ENCODE measurements at places on chromosomes 11 and 22.

DNA sequence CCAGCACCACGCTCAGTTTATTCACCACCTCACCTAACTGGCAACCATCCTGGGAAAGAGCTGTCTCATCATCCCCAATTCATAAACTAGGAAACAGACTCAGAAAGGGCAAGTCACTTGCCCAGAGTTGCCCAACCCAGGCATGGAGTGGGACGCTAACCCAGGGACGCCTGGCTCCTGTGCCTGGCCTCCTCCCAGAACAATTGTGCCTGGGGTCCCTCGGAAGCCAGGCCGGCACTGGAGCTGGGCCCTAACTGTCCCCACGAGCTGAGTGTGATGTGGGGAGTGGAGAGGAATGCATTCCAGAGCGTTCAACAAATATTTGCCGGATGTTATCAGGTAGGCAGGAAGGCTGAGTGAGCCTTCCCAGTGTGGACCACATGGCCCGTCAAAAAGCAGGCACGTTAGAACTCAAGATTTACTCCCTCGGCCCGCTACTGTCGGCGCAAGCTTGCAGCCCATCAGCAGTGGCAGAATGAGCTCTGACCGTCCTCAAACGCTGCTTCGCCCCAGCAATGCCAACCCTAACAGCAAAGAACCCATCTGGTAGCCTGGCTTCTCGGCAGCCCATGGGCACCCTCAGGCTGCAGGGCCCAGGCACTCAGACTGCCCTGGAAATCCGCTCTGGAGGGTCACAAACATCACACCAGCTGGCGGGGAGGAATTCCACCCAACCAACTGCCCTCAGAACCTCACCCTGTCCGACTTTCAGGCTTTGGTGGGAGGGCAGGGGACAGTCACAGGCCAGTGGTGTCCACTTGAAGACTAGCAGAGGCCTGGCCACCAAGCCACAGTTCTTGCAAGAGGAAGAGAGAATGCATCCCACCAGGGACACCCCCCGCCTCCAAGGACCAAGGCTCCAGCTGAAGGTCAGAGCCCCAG lies 35.6 kb downstream of the MYH9 start:
- no peak for DNase-seq

GRCh38 chr22:34914846-34915245 lies 151.1 kb upstream of the ISX start:
- DNase-seq: no peak

DNA sequence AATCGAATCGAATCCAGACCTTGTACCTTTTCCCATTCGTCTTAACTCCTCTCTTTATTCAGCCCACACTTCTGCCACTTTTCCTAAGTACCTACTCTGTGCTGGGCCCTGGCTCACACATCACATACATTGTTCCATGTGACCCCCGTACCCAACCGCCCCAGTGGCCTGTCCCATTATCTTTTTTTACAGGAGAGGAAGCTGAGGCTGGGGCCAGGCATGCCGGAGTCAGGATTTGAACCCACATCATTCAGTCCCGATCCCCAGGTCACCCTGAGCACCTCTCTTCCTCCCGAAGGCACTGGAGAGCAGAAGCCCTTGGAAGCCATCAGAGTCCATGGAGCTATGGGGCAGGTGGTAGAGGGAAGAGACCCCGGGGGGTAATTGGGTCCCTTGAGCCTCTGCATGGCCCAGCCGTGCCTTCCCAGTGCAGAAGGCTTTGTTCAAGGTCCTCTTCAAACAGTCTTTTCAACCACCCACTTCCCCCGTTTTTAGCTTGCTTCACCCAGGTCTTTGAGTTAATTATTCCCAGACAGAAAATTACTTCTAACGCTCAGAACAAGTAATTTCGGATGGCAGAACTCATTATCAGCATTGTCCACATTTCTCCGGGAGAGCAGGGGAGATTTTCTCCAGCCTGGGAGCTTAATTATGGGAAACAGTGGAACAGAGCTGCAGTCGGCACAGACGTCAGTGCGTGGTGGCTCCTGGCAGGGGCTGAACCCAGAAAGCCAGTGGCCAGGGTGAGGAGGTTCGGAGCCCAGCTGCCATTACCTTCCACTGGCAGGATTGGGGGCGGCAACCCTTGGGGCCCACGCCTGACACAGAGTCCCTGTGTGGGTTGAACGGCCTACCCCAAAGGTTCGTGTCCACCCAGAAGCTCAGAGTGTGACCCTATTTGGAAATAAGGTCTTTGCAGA lies 82.4 kb upstream of the RTL6 start:
- DNase-seq: no peak

- no peak for DNase-seq
Measured at GRCh38 chr11:44389963-44390605, 80.1 kb upstream of the ALX4 start.

GRCh38 chr11:81241672-81242275 lies 1491.9 kb downstream of the FAM181B start:
- DNase-seq: no peak

- DNase-seq: peak; percentile 53
Measured at GRCh38 chr11:92827132-92827531, 142.3 kb upstream of the MTNR1B start.

DNA sequence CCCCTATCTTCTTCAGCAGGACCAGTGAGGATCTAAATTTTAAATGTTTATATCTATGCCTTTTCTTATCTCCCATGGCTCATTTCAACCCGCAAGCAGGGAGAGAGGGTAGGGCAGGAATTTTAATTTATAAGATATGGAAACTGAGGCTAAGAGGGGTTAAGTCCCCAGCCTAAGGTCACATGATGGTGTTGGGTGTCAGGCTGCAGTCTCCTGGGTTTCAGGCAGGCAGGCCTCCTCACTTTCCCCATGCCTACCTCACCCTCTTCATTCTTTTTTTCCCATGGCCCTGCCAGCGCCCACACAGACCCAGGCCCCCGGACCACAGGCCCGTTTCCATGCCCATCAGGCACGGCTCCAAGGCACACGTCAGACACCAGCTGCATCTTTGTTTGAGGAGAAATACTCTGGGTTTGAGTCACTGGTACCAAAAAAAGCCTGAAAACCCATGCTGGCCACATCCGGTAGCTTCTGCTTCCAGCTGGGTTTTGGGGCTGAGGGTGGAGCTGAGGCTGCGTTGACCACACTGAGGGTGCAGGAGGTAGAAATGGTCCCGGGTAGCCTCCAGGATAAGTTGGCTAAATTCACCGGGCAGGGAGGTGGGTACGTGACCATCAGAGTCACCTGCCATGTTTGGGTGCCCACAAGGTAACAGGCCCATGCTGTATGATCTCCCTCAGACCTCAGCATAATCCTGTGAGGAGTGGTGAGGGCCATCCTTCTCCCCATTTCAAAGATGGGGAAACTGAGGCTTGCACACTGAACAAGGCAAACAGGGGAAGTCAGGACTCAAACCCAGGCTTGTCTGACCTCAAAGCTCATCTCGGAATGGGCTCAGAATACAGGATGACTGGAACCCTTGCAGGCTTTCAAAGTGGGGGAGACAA lies 7.5 kb downstream of the CRYBB1 start:
- DNase-seq: no peak

GRCh38 chr22:39148727-39149535 lies 3.5 kb downstream of the CBX7 start:
- no peak for DNase-seq

DNA sequence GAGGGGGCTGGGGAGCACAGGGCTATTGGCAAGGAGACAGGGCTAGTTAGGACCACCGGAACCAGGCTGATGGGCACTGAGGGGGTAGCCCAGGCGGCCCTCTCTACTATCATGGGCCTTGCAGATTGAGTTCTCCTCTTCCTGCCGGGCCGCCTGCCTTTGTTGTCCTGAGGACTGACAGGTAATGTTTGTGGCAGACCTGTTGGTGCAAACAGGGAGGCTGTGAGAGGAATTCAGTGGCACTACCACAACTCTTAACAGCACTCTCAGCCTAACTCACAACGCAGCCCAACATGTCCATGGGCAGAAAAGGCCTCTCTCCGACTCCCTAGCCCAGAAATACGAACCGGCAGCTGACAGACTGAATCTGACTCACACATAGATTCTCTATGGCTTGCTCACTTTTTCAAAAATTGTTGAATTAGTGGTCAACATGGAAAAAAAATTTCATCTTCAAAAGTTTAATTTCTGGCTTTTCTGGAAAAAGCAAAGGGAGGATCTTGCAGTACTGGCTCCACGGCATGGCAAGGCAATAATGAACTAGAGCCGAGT lies 11.4 kb downstream of the KCNJ5 start:
- DNase-seq: no peak

DNA sequence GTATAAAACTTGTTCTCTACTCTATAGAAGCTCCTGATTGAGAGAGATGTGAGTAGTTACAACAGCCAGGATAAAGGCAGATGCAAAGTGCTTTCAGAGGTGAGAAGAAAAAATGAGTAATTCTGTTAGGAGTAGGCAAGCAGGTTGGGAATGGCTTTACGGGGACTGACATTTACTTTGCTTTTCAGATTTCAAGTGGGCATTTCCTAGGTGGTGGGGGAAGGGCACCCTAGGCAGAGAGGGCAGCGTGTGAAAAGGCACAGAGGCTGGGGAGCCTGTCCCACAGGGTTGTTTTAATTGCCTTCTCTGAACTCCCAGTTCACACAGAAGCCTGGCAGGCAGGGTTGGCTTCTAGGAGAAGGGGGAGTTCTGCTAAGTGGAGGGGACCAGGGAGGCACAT lies 106.5 kb downstream of the NAV2 start:
- peak; percentile 71 for DNase-seq

- no peak for DNase-seq
Measured at GRCh38 chr22:22446517-22446916, 62.0 kb downstream of the ZNF280B start.

- no peak for DNase-seq
Measured at GRCh38 chr11:70105755-70106571, 27.8 kb downstream of the ANO1 start.

- no peak for DNase-seq
Measured at GRCh38 chr22:39220890-39221850, 23.6 kb downstream of the PDGFB start.

DNA sequence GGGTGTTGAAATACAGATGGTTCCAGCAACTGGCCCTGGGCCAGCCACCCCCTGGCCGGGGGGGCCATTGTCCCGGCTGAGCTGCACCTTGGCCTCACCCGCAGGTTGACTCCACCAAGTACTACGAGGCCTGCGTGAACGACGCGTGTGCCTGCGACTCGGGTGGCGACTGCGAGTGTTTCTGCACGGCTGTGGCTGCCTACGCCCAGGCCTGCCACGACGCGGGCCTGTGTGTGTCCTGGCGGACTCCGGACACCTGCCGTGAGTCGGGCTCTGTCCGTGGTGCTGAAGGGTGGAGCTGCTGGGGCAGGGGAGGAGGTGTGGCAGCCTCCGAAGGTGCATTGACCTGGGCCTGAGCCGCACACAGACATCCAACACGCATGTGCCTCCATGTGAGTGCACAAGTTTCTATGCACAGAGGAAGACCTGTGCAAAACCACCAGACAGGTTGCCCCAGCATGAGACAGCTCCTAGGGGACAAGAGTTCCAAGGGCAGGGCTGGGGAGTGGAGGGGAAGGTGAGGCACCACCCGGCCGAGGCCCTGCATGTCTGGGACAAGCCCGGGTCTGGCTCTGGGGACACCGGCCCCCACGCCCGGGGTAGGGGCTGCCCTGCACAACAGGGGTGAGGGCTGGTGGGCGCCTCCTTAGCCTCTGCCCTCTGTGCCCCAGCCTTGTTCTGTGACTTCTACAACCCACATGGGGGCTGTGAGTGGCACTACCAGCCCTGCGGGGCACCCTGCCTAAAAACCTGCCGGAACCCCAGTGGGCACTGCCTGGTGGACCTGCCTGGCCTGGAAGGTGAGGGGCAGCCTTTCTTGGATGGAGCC lies 16.1 kb downstream of the MUC5B start:
- DNase-seq: no peak

- DNase-seq: no peak
Measured at GRCh38 chr11:48111891-48112290, 104.7 kb upstream of the OR4B1 start.

DNA sequence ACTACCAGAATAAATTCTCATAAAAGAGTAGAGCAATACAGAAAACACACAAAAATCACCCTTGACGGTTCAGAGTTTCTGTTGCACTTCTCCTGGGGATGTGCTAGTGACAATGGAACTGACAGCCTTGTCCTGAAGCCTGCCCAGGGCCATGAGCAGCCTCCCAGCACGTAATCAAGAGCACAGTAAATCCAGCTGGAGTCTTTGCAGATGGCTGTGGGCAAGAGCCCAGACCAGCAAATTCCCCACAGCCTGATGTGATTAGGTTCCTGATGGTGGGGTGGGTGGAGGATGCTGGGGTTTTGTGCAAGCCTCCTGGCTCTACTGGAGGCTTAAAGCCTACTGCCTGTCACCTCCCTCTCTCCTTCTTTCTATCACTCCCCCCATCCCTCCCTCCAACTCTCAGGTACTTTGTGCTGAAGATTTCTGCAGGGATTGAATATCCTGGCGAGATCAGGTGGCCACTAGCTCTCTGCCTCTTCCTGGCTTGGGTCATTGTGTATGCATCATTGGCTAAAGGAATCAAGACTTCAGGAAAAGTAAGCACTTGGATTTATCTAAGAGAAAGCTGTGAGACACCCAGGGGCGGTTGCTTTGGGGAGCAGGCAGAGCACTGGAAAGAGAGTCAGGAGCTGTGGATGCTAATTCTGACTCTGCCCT lies 18.1 kb downstream of the SLC6A5 start:
- no peak for DNase-seq

GRCh38 chr11:9726321-9727022 lies 62.6 kb downstream of the SWAP70 start:
- no peak for DNase-seq

DNA sequence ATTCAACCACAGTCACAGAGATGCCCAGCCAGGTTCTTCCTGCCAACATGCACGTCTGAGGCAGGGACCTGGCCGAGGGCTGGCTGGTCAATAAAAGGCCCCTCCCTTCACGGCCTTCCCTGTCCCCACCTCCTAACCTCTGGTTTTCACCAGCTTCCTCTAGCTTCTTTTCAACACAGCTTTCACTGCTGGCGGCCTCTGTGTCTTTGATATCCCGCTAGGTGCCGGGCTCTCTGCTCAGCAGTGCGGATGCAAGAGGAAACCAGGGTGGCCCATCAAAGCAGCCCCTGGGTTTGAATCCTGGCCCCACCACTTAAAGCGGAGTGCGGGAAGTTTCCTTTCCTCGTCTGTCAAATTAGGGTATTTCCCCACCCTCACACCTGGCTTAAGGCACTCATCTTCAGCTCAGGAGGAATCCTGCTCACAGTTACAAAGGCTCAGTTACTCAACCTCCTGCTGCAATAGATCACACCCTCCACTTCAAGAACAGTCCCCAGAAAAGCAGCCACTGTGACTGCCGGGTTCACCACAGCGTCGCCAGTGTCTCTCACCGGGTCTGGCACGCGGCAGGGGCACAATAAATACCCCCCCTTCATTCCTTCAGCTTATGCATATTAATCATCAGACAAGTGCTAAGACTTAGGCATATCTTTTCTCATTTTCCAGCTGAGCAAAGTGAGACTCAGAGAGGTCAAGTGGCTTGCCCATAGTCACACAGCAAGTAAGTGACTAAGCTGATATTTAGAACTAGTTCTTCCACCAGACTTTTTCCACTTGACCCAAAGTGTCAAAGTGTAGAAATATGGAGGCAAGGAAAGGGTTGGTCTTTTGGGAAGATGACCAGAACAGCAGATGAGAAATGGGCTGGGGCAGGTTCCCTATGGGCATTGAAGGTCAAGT lies 45.7 kb downstream of the TXN2 start:
- DNase-seq: peak; percentile 46

Data from NCI-H1092 (cell line).